HT1080 (cell line): ENCODE measurements at places on chromosomes 7 and 10. TPM values are rescaled to one million over a fixed set of nuclear protein-coding genes. Genes with fewer than 3 reads are reported as not detected.
A peak's percentile ranks its signal among the peaks of the same experiment; 100 is the strongest.

Gene DGKB
- not detected in 2 replicates for total RNA-seq

DNA sequence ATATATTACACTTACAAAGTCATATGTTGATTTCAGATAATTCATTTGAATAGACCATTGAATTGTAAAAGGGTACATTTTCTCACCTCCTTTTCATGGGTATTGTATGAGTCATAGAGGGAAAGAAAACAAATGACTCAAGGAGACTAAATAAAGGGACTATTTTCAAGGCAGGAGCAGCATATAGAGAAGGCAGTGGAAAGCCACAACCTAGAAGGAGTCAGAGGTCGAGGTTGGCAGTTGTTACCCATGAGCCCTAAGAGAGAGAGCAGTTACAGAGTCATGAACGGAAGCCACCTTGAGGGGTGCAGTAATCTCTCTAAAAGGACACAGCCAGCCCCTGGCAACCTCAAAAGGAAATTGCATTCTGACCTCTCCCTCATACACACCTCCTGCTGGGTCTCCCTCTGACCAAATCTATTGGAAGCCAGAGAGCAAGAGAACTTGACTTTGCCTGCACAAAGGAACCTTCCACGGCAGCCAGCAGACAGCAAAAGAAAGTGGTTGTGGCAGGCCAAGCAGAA, 137.9 kb downstream of the GRM8 start:
- peak; percentile 38 for DNase-seq

Gene PPP1R9A
- 3.8 and 4.3 TPM in 2 replicates for total RNA-seq

- DNase-seq, result no peak
Observed at GRCh38 chr7:137877027-137877675, 30.4 kb upstream of the DGKI start.

DNA sequence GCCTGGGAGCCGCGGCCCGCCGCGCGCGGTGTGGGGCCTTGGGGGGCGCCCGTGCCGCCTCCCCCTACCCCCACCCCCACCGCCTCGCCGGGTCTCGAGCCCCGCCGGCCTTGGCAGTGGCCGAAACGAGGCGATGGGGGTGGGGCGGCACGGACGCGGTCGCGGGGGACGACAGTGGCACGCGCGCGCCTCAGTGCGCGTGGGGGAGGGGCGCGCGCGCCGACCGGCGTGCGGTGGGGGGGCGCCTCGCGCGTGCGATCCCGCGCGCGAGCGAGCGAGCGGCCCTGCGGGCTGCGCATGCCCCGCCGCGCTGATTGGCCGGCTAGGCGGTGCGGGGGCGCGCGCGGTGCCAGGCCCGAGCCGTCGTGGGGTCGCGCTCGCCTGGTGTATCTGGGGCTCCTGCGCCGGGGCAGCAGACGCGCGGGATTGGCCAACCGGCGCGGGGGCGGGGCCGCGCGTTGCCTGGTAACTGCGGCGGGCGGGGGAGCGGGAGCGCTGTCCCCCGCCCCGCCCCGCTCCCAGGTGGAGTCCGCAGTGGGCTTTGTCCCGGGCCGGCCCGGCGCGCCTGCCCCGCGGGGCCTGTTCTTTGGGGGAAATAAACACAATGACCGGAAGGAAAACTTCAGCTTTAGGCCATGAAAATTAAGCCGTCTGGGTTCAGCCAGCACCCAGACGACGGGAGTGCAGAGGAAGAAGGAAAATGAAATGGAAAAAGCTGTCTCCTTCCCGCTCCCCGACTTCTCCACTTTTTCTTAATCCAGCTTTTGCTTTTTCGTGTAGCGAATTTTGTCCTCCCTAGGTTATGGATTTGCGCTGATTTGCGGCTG, 873 bp downstream of the GTF2I start:
- DNase-seq, result peak; percentile 88

DNA sequence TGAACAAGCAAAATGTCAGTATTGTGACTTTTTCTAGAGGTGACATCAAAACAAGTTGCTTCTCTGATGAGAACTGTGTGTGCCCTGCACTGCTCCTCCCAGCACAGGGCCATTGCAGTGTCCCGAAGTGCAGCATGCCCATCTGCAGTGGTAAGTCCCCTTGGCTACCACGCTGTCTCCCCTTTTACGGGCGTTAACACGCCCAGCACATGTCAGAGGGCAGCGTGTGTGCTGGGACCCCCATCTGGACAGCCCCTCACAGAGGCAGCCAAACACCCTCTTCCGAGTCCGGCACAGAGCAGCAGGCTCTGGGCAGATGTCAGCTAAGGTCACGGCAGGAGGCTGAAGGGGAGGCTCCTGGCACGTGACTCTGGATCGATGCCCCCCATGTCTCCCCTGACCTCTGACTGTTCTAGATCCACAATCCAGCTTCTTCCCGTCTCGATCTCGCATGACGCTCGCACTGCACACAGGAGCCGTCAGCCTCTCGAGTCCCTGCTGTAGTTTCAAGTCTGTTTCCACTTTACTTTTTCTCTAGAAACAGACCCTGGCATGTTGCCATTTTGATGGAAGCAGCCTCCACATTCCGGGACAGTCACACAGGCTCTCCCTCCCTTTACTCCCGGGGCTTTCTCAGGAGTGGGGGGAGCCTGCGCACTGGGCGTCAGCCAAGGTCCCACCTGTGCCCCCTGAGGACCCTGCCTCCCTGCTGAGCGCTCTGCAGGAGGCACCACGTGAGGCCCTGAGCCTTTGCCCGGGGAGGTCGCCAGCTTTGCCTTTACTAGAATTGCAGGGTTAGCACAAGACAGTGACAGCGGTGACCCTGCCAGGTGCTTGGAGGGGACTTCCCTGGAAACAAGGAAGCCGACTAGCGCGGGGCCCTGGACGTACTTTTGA, 133.8 kb downstream of the TCERG1L start:
- no peak for DNase-seq

GRCh38 chr10:14687340-14687739, 87.4 kb downstream of the FAM107B start:
- no peak for DNase-seq

GRCh38 chr7:76060842-76061241, 12.9 kb downstream of the MDH2 start:
- no peak for DNase-seq

- DNase-seq, result no peak
Observed at GRCh38 chr7:36775061-36775620, 50.8 kb upstream of the AOAH start.

DNA sequence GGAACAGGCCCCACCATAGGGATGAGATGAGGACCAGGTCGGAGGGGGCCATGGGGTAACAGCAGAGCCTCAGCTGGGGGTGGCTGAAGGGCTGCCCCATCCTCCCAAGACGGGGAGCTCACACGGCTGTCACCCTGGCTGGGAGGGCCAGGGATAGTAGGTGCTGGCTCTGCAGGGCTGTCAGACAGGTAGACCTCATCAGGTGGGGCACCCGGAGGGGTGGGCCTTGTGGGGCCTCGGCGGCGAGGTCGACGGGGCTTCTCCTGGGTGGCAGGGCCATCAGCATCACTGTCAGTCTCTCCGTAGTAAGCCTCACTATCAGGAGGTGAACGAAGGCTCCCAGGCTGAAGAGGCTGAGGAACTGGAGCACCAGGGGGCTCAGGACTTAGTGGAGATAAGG, 2.6 kb downstream of the SYNPO2L start:
- no peak for DNase-seq

DNA sequence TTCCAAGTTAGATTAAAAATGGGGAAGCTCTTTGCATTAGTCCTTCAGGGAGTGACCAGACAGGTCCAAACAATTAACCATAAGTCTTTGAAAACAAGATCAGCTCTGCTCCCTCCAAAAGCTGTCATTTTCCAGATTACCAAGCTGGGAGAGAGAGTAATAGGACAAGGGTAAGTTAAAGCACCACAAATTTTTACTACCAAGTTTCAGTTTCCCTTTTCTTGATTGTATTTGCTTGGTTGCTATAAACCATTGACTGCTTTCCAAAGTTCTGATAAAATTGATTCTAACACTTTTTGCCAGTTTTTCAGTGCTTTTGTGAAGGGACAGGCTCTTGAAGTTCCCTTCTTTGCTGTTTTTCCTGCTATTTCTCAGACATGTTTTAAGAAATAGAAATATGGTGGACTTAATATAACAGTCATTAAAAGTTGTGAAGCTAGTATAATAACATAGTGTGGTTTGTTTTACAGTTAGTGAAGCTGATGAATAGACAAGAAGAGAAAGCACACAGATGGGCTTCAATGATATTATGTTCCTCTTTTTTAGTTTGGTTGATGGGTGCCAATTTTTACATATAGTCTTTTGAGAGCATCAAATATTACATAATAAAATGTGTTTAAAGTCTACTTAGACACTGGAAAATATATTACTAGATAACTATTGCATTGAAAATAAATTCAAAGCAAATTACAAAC, 40.0 kb upstream of the ZNF365 start:
- DNase-seq, result no peak

- peak; percentile 76 for DNase-seq
Observed at GRCh38 chr7:127938588-127938987, 92.6 kb downstream of the LRRC4 start.

Gene NPC1L1
- not detected in 2 replicates for total RNA-seq

GRCh38 chr10:47028466-47028865, 117.2 kb downstream of the PTPN20 start:
- no peak for DNase-seq

Gene GBF1
- total RNA-seq, result 20.8 and 27.6 TPM in 2 replicates

DNA sequence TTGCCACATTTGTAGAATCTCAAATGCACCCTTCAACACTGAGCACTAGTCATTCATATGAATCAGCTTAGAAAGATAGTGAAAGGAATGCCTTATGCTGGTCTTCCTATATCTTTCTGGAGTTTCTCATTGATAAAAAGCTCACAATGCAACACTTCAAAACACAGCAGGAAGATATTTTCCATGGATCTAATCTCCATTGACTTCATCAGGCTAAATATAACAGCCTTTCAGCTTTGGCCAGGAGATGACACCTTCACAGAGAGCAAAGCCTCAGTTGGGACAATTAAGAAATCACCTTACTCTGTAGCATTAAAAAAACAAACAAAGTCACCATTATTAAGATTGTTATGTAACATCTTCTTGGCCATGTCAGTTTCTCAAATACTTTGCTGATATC, 6.7 kb downstream of the NRP1 start:
- no peak for DNase-seq

GRCh38 chr10:28788762-28789161, 111.4 kb downstream of the BAMBI start:
- DNase-seq, result no peak

DNA sequence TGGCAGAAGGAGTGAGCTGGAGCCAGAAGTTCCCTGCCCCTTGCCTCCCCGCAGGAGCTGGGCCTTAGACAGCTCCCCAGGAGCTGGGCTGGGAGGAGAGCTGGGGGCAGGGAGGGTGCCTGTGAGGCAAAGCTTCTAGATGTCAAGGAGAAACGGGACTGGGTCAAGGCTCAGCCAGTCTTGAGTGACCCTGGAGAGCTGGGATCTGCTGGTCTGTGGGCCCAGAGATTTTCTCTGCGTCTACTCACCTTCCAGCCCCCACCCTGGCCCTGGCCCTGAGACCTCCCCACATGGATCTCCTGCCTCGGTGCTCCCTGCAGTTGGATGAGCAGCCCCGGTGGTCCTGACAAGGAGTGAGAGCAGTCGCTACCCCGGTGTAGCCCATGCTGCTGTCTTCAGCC, 20.3 kb upstream of the SHH start:
- no peak for DNase-seq

Gene NME8
- not detected in 2 replicates for total RNA-seq

DNA sequence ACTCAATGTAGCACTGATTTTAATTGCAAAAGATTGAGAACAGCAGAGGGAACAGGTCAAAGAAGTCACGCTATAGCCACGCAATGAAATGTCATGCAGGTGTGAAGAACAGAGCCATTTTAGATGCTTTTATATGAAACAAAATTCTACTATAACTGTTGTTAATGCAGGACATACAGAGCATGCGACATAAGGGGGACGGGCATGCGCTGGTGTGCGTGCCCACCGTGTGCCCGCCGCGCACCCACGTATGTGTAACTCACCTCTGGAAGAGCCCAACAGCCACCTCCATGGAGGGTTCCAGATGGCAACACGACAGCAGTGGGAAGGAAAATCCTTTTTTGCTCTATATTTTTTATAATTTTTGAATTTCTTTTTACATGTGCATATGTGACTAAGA, 410.0 kb upstream of the RNF32 start:
- DNase-seq, result no peak

Gene C10orf62
- not detected in 2 replicates for total RNA-seq

GRCh38 chr10:2525781-2526180, 541.6 kb upstream of the PFKP start:
- DNase-seq, result no peak

Gene KLF14
- total RNA-seq, result 0.16 and 0.20 TPM in 2 replicates

Gene SH2D4B
- 0.05 TPM in 1 of 2 replicates, not detected in the other for total RNA-seq
